Vagina (tissue), 2 donors: ENCODE measurements at places on chromosomes 2 and 18. TPM values are rescaled to one million over a fixed set of nuclear protein-coding genes. Genes with fewer than 3 reads are reported as not detected.

DNA sequence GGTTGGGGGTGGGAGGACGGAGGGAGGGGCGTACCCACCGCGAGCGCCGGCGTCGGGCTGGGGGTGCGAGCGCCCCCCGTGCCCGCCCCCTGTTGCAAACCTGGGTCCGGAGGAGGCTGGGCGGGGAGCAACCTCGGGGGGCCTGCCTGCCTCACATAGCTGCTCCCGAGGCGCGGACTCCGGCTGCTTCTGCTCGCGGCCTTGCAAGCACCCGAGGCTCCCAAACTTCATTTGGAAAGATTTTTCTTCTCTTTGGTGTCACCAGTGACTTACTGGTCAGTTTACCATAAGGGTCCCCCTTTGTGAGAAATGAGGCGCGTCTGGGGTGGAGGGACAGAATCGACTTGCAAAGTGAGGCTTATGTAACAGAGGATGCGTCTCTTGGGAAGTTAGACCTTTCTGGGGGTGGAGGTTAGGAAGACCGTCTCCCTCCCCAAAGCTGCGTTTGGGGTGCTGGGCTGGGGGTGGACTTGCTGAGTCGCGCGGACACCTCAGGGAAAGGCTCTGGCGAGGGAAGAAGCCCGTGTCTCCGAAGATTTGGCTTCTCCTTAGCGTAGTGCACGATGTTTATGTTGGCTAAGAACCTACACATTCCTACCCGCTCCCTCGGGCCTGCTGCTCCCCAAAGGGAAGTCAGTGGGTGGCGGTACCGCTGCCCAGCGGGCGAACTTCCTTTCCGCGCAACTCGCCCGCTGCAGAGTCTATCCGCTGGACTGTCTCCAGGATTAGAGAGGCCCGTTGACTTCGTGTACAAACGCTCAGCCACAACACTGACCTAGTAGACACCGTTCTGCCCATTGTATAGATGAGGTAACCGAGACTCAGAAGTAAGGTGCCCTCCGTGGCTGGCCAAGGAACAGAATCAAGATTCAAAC is 559 bp downstream of the TMEM37 start:
- peak overlapping the region; percentile 70 for H3K27ac ChIP-seq
- H3K36me3 ChIP-seq, result no peaks in the 10 kb centered on the region
- peak overlapping the region; percentile 65 for H3K4me3 ChIP-seq
- H3K27me3 ChIP-seq, result no peaks in the 10 kb centered on the region

- DNase-seq, result no peak
- H3K36me3 ChIP-seq, result no peaks in the 10 kb centered on the region
- no peak overlapping the region for H3K27ac ChIP-seq
- H3K4me1 ChIP-seq, result no peaks in the 10 kb centered on the region
- H3K27me3 ChIP-seq, result no peaks in the 10 kb centered on the region
Observed at GRCh38 chr2:17506736-17507616, 11.3 kb downstream of the RAD51AP2 start.

GRCh38 chr2:32357318-32358110 is 691 bp downstream of the BIRC6 start:
- H3K27ac ChIP-seq, result peak overlapping the region; percentile 91
- peaks cover 41% of the 10 kb centered on the region for H3K4me1 ChIP-seq
- H3K27me3 ChIP-seq, result no peaks in the 10 kb centered on the region
- peak; percentile 87 for DNase-seq

- no peak overlapping the region for H3K4me3 ChIP-seq
- H3K27ac ChIP-seq, result no peak overlapping the region
- no peak for DNase-seq
- no peaks in the 10 kb centered on the region for H3K4me1 ChIP-seq
- no peaks in the 10 kb centered on the region for H3K36me3 ChIP-seq
Observed at GRCh38 chr18:3035635-3036034, 22.7 kb upstream of the LPIN2 start.

NDUFAF7 gene
- 18.4 TPM for total RNA-seq

BOLL gene
- not detected for total RNA-seq

GRCh38 chr2:55047677-55048299 is 2.5 kb downstream of the RTN4 start:
- no peak for DNase-seq
- no peaks in the 10 kb centered on the region for H3K36me3 ChIP-seq
- no peaks in the 10 kb centered on the region for H3K27me3 ChIP-seq
- peak overlapping the region; percentile 87 for H3K4me3 ChIP-seq
- peak overlapping the region; percentile 99 for H3K27ac ChIP-seq
- peaks cover 65% of the 10 kb centered on the region for H3K4me1 ChIP-seq

TUBA4B gene
- not detected for total RNA-seq
